Thoracic aorta endothelial cell (primary cell): ENCODE measurements at places on chromosomes 4 and X. TPM values are rescaled to one million over a fixed set of nuclear protein-coding genes. Genes with fewer than 3 reads are reported as not detected.

Gene MGAT4D
- total RNA-seq, result not detected in 2 replicates

Gene CDK16
- total RNA-seq, result 91.1 and 143 TPM in 2 replicates

Gene STARD8
- total RNA-seq, result 6.9 and 20.2 TPM in 2 replicates

Gene XPNPEP2
- not detected in 2 replicates for total RNA-seq

Gene FGG
- not detected in 2 replicates for total RNA-seq

Gene CT55
- total RNA-seq, result not detected in 2 replicates

Gene ZGRF1
- 28.2 and 29.2 TPM in 2 replicates for total RNA-seq

Gene ARMCX4
- total RNA-seq, result 6.8 and 9.0 TPM in 2 replicates

Gene SNCA
- total RNA-seq, result 44.9 and 78.9 TPM in 2 replicates

Gene STK32B
- total RNA-seq, result 15.4 and 21.3 TPM in 2 replicates

Gene IL2RG
- not detected in 2 replicates for total RNA-seq

Gene MMRN1
- total RNA-seq, result 891 and 1,074 TPM in 2 replicates

Gene AKAP17A
- total RNA-seq, result 18.1 and 23.0 TPM in 2 replicates

Gene RAB39B
- 0.07 TPM in 1 of 2 replicates, not detected in the other for total RNA-seq

Gene ADGRA3
- total RNA-seq, result 37.0 and 39.9 TPM in 2 replicates

Gene PUDP
- total RNA-seq, result 16.9 and 44.4 TPM in 2 replicates

Gene FGF13
- total RNA-seq, result 0.27 TPM in 1 of 2 replicates, not detected in the other

Gene MAGEE2
- not detected in 2 replicates for total RNA-seq

Gene TEX13C
- not detected in 2 replicates for total RNA-seq

Gene ASB5
- total RNA-seq, result not detected in 2 replicates

Gene SUPT20HL1
- total RNA-seq, result not detected in 2 replicates

Gene GEMIN8
- 12.6 and 15.4 TPM in 2 replicates for total RNA-seq

Gene MAB21L2
- total RNA-seq, result 2.8 TPM in 1 of 2 replicates, not detected in the other

Gene CSAG1
- total RNA-seq, result not detected in 2 replicates

Gene SLC16A2
- total RNA-seq, result 1.5 and 3.2 TPM in 2 replicates

Gene KCND1
- total RNA-seq, result 0.13 and 0.36 TPM in 2 replicates

Gene PCYT1B
- 0.50 TPM in 1 of 2 replicates, not detected in the other for total RNA-seq

Gene MAGEA3
- not detected in 2 replicates for total RNA-seq

Gene NCAPG
- total RNA-seq, result 104 and 139 TPM in 2 replicates

Gene SCFD2
- 25.4 and 27.1 TPM in 2 replicates for total RNA-seq
